CD4-positive, alpha-beta T cell treated with Interleukin-6 at 100 ng/mL for 8 hours (primary cell): ENCODE measurements at places on chromosomes 11 and 22.

GRCh38 chr11:45513821-45514340 is 151.5 kb downstream of the CHST1 start:
- no peak for DNase-seq

GRCh38 chr11:96155627-96156378 is 187.2 kb downstream of the MAML2 start:
- DNase-seq, result no peak

GRCh38 chr11:44468345-44468988 is 97.0 kb upstream of the CD82 start:
- no peak for DNase-seq

- no peak for DNase-seq
Observed at GRCh38 chr11:31443802-31444201, 65.6 kb downstream of the IMMP1L start.

- DNase-seq, result no peak
Observed at GRCh38 chr11:110883256-110883655, 171.0 kb upstream of the ARHGAP20 start.

- no peak for DNase-seq
Observed at GRCh38 chr11:128066399-128066798, 521.0 kb downstream of the ETS1 start.
